ENCODE measurements at places on chromosomes 13 and 19. TPM values are rescaled to one million over a fixed set of nuclear protein-coding genes. Genes with fewer than 3 reads are reported as not detected.
A peak's percentile ranks its signal among the peaks of the same experiment; 100 is the strongest.

- no peak for DNase-seq
- H3K27me3 ChIP-seq: no peaks in the 10 kb centered on the region
- no peak overlapping the region for H3K27ac ChIP-seq
Measured at GRCh38 chr13:50826035-50826434, 17.5 kb downstream of the DLEU7 start.

- H3K27ac ChIP-seq: peak overlapping the region; percentile 25
- peaks cover 3% of the 10 kb centered on the region for H3K4me1 ChIP-seq
- H3K36me3 ChIP-seq: no peaks in the 10 kb centered on the region
- no peak for DNase-seq
- no peaks in the 10 kb centered on the region for H3K27me3 ChIP-seq
Measured at GRCh38 chr13:97268772-97269171, 46.6 kb downstream of the MBNL2 start.

GRCh38 chr13:114118511-114119123, 13.8 kb downstream of the RASA3 start:
- DNase-seq: no peak
- no peak overlapping the region for H3K4me3 ChIP-seq
- peak overlapping the region; percentile 74 for H3K27ac ChIP-seq

GRCh38 chr13:36084131-36084530, 47.1 kb downstream of the DCLK1 start:
- no peak overlapping the region for H3K4me3 ChIP-seq
- no peak for DNase-seq
- H3K4me1 ChIP-seq: no peaks in the 10 kb centered on the region
- no peak overlapping the region for H3K27ac ChIP-seq
- no peaks in the 10 kb centered on the region for H3K36me3 ChIP-seq

GRCh38 chr19:34482380-34483250, 1.1 kb downstream of the WTIP start:
- H3K4me1 ChIP-seq: peaks cover 17% of the 10 kb centered on the region
- H3K36me3 ChIP-seq: no peaks in the 10 kb centered on the region
- peak overlapping the region; percentile 82 for H3K4me3 ChIP-seq
- DNase-seq: no peak
- peak overlapping the region; percentile 77 for H3K27ac ChIP-seq

DNA sequence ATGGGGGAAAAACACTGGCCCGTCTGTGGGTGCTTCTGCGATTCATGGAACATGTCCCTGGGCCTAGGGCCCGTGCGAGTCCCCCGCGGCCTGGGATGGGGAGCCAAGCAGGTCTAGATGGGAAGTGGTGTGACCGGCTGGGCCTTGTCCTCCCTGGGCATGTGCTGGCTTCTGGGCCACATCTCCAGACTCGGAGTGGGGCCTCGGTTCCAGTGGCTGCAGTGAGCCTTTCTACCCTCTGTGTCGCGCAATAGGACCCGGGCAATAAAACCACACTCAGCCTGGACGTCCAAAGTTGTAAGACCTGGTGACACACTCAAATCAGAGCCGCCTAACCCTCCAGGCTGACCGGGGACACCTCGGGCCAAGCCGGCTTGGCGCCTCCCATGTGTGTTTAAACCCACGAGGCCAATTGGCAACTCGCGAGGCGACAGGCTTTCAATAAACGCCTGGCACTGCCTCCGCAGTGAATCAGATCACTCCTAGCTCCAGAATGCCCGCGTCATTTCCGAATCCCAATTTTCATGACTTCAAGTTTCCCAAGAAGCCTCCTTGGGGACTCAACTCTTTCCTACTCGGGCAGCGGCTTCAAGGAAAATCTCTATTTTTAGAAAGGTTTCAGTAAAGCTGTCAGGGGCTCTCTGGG, 57.3 kb downstream of the KLF2 start:
- no peaks in the 10 kb centered on the region for H3K27me3 ChIP-seq
- peaks cover 24% of the 10 kb centered on the region for H3K4me1 ChIP-seq
- peak; percentile 86 for DNase-seq
- H3K4me3 ChIP-seq: no peak overlapping the region
- H3K36me3 ChIP-seq: no peaks in the 10 kb centered on the region

DNA sequence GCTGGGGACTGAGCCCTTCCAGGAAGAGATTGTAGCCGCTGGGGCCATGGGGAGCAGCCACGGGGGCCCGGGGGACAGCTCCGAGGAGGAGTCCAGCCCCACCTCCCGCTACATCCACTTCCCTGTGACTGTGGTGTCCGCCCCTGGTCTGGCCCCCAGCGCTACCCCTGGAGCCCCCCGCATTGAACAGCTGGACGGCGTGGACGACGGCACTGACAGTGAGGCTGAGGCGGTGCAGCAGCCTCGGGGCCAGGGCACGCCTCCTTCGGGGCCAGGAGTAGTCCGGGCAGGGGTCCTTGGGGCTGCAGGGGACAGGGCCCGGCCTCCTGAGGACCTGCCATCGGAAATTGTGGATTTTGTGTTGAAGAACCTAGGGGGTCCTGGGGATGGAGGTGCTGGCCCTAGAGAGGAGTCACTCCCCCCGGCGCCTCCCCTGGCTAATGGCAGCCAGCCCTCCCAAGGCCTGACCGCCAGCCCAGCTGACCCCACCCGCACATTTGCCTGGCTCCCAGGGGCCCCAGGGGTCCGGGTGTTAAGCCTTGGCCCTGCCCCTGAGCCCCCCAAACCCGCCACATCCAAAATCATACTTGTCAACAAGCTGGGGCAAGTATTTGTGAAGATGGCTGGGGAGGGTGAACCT, 9.6 kb downstream of the IGFLR1 start:
- H3K4me1 ChIP-seq: no peaks in the 10 kb centered on the region
- no peak overlapping the region for H3K4me3 ChIP-seq
- H3K36me3 ChIP-seq: no peaks in the 10 kb centered on the region
- no peaks in the 10 kb centered on the region for H3K27me3 ChIP-seq

GRCh38 chr13:59280297-59280696, 883.4 kb downstream of the DIAPH3 start:
- no peaks in the 10 kb centered on the region for H3K27me3 ChIP-seq
- no peak overlapping the region for H3K27ac ChIP-seq
- no peak for DNase-seq
- H3K36me3 ChIP-seq: no peaks in the 10 kb centered on the region
- H3K4me3 ChIP-seq: no peak overlapping the region
- H3K4me1 ChIP-seq: no peaks in the 10 kb centered on the region

DNA sequence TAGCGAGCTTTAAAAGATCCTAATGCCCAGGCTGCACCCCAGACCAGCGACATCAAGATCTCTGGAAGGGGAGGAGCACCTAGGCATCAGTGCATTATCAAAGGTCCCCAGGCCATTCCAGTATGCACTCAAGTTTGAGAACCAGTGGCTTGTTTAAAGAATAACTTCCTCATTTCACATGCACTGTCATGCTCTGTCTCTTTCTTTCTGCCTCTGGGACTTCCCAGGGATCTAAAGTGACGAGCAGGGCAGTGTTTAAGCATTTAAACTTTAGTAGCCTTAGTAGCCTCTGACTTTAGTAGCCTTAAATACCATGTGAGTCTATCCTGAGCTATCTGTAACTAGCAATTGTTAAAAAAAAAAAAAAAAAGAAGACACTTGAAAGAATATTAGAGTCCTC, 8.9 kb upstream of the FARP1 start:
- no peaks in the 10 kb centered on the region for H3K27me3 ChIP-seq
- DNase-seq: no peak
- no peaks in the 10 kb centered on the region for H3K36me3 ChIP-seq
- H3K4me3 ChIP-seq: no peak overlapping the region
- H3K4me1 ChIP-seq: no peaks in the 10 kb centered on the region
- H3K27ac ChIP-seq: no peak overlapping the region

- no peak overlapping the region for H3K4me3 ChIP-seq
- no peaks in the 10 kb centered on the region for H3K36me3 ChIP-seq
- H3K27ac ChIP-seq: no peak overlapping the region
- no peak for DNase-seq
- no peaks in the 10 kb centered on the region for H3K27me3 ChIP-seq
Measured at GRCh38 chr19:45938733-45939319, 24.2 kb upstream of the NANOS2 start.

DNA sequence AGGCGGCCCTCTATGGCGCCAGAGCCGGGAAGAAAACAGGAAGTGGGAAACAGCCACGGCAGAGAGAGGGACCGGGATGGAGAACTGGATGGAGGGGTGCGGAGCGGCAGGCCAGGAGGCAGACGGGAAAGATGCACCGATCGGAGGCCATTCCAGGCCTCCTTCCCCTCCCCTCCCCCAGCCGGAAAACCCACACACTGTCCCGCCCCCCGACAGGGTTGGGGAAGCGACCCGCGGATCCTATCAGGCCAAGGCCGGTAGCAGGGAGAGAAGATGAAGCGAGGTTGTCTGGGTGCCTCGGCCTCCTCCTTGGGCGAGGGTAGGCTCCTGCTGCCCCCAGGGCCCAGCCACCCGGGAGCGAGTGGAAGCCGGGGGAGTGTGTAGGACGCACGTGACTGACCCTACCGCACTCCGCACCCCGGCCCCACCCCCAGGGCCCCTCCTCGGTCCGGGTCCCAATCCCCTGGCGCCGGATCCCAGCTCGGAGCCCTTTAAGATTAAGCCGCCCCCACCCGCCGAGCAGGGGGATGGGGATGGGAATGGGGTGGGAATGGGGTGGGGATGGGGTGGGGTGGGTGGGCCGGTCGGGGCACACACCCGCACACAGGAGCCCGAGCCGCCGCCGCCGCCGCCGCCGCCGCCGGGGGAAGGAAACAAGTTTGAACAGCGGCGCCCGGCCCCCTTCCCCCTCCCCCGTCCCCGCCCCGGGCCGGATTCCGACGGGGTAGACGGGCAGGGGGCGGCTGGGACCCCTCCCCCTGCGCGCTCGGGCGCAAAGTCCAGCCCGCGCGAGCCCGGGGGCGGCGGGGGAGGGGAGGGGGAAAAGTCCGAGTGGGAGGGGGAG, 1.5 kb downstream of the ERF start:
- no peaks in the 10 kb centered on the region for H3K27me3 ChIP-seq
- H3K36me3 ChIP-seq: no peaks in the 10 kb centered on the region
- peak overlapping the region; percentile 100 for H3K27ac ChIP-seq
- peak overlapping the region; percentile 88 for H3K4me3 ChIP-seq
- DNase-seq: peak; percentile 71

DNA sequence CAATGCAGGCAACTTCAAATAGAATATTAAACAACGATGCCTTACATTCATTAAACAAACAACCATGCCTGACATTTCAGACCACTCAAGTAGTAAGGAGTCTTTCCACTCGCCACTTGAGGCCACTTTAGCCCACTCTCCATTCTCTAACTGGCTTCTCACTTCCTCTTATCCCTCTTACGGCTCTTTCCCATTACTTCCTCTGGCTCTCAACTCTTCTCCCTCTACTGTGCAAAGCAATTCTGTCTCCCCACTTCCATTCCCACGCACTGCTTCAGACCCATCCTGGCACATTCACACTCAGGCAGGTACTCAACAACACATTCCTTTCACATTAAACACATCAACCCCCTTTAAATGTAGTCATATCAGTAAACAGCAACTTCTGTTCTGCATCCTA, 229.8 kb upstream of the IPO5 start:
- H3K27ac ChIP-seq: no peak overlapping the region
- no peaks in the 10 kb centered on the region for H3K4me1 ChIP-seq
- no peak overlapping the region for H3K4me3 ChIP-seq

- H3K4me3 ChIP-seq: no peak overlapping the region
- no peak for DNase-seq
- H3K36me3 ChIP-seq: no peaks in the 10 kb centered on the region
- H3K4me1 ChIP-seq: no peaks in the 10 kb centered on the region
- no peaks in the 10 kb centered on the region for H3K27me3 ChIP-seq
- H3K27ac ChIP-seq: no peak overlapping the region
Measured at GRCh38 chr13:102825921-102826706, 19.7 kb upstream of the ERCC5 start.

- no peak overlapping the region for H3K4me3 ChIP-seq
- no peak for DNase-seq
- H3K27ac ChIP-seq: no peak overlapping the region
- peaks cover 9% of the 10 kb centered on the region for H3K36me3 ChIP-seq
Measured at GRCh38 chr19:37127999-37128820, 44.3 kb downstream of the ZNF585A start.

DNA sequence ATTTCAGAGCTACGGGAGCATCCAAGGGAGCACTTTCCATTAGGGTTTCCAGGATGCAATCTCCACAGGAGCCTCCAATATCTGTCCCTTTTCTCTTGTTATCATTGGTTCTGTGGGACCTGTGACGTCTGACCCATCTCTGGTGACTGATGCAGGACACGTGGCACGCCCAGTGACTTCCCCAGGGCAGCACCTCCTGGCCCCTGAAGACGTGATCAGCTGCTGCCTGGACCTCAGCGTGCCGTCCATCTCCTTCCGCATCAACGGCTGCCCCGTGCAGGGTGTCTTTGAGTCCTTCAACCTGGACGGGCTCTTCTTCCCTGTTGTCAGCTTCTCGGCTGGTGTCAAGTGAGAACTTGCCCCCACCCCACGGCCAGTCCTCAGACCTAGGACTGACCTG, 25.5 kb downstream of the RYR1 start:
- DNase-seq: no peak
- H3K36me3 ChIP-seq: no peaks in the 10 kb centered on the region
- H3K27me3 ChIP-seq: no peaks in the 10 kb centered on the region
- no peaks in the 10 kb centered on the region for H3K4me1 ChIP-seq
- no peak overlapping the region for H3K4me3 ChIP-seq

- H3K27me3 ChIP-seq: no peaks in the 10 kb centered on the region
- no peak for DNase-seq
- no peak overlapping the region for H3K27ac ChIP-seq
Measured at GRCh38 chr13:111339366-111340143, 19.1 kb downstream of the TEX29 start.

GRCh38 chr13:25065974-25066770, 29.8 kb upstream of the PABPC3 start:
- no peak overlapping the region for H3K4me3 ChIP-seq
- no peak for DNase-seq
- H3K27me3 ChIP-seq: no peaks in the 10 kb centered on the region
- no peaks in the 10 kb centered on the region for H3K4me1 ChIP-seq
- no peak overlapping the region for H3K27ac ChIP-seq

DNA sequence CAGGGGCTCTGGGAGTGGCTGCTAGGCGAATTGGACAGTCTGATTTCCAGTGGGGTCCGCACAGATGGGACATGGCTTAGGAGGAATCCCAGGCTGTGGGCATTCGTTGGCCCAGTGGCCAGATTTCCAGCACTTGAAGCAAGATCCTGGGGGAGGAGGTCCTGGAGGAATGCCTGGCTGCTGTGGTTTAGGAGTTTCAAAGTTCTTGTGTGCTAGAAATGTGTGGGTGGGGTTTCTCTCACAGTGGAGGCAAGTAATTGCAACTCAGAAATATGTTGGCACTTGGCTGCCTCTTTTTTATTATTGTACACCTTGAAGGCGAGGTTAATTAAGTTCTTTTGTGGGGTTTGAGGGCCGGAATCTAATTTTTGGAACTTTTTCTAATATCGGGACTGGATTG, 17.1 kb downstream of the IGFL3 start:
- no peaks in the 10 kb centered on the region for H3K36me3 ChIP-seq
- no peaks in the 10 kb centered on the region for H3K4me1 ChIP-seq
- DNase-seq: no peak

The C13orf42 gene
- not detected for total RNA-seq

The SIX5 gene
- 17.9 TPM for total RNA-seq

The DHX34 gene
- 17.3 TPM for total RNA-seq

The SYNE4 gene
- 1.7 TPM for total RNA-seq

The SIGLEC9 gene
- total RNA-seq: 2.2 TPM

The MBD3L2 gene
- not detected for total RNA-seq

The CCDC70 gene
- not detected for total RNA-seq

The LILRB5 gene
- 3.7 TPM for total RNA-seq

The PEG3 gene
- total RNA-seq: 301 TPM

All from uterus (tissue), 4 donors.